ENCODE measurements at places on chromosomes 12 and 14.

GRCh38 chr12:26514364-26514763, 318.6 kb downstream of the ITPR2 start:
- DNase-seq = no peak

GRCh38 chr14:100488057-100488456, 99.2 kb downstream of the BEGAIN start:
- no peak for DNase-seq

GRCh38 chr12:62915204-62915529, 19.8 kb downstream of the PPM1H start:
- DNase-seq = no peak

DNA sequence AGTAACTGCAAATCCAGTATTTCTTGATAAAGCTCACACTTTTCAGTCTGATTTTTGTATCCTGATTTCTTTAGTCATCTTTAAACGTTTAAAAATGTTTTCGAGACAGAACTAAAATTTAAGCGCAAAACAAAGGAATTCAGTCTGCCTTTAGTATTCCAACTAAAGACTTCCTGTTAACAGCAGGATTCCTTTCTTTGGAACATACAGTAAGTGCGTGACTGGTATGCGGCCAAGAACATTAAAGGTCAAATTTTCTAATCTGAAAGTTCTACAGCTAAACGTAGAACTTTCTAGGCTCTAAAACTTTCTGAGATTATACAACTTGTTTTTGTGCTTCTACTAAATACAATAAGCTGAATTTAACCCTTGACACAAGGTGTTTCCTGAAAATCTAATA, 9.9 kb downstream of the SAV1 start:
- no peak for DNase-seq

GRCh38 chr14:93939304-93940229, 12.4 kb downstream of the FAM181A start:
- peak; percentile 61 for DNase-seq

DNA sequence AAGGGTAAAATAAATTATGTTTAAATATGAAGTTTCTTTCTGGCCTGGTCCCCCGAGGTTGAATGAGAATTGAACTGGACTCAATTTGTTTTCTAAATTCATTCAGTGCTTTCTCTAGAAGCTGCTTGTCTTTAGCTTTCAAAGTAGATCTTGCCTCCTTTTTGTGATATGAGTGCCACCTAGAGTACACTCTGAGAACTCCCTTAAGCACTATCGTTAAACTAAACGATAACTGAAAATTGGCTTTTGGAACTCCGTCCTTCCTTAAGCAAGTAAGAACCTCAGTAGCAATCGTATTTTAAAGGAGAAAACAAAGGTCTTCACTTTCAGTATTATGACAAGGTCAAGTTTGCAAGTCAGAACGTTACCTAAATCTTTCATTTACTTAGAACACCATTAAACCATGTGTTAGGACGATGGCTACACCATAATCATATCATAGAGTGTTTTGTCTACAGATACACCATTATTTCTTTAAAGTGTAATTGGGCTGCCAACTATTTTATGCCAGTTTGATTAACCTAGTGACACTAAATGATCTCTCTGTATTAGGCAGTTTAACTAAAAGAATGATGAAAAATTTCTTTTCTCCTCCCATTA, 364.8 kb downstream of the SNAPC1 start:
- DNase-seq = peak; percentile 62

DNA sequence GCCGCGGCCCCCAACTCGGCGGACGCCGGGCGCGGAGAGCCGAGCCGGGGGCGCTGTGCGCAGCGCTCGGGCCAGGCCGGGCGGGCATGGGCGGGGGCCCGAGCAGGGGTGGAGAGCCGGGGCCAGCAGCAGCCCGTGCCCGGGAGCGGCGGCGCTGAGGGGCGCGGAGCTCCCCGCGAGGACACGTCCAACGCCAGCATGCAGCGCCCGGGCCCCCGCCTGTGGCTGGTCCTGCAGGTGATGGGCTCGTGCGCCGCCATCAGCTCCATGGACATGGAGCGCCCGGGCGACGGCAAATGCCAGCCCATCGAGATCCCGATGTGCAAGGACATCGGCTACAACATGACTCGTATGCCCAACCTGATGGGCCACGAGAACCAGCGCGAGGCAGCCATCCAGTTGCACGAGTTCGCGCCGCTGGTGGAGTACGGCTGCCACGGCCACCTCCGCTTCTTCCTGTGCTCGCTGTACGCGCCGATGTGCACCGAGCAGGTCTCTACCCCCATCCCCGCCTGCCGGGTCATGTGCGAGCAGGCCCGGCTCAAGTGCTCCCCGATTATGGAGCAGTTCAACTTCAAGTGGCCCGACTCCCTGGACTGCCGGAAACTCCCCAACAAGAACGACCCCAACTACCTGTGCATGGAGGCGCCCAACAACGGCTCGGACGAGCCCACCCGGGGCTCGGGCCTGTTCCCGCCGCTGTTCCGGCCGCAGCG, 639 bp downstream of the FZD10 start:
- peak; percentile 70 for DNase-seq

- no peak for DNase-seq
Measured at GRCh38 chr12:53413485-53414204, 10.0 kb upstream of the AMHR2 start.

DNA sequence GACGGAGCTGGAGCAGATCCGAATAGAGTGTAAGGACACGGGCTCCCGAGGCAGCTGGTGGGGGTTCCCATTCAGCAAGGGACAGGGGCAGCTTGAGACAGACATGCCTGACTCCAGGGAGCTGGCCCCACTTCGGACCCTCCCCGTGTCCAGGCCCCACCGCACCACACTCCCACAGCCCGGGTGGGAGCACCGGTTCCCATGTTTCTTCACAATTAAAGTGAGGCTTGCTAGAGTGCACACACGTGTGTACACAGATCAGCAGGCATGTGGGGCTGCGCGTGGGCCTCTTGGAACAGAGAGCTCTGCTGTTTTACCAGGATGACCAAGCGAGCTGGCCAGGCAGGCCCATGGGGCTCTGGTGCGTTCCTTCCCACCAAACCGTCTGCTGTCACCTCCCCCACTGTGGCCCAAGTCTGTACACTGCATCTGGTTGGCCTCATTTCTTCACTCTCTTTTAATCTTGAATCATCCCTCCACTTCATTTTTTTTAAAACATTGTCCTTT, 48.0 kb downstream of the SLC6A12 start:
- no peak for DNase-seq

GRCh38 chr14:48349689-48350088, 674.3 kb upstream of the MDGA2 start:
- DNase-seq = no peak

GRCh38 chr14:60925286-60925685, 55.6 kb downstream of the TRMT5 start:
- DNase-seq = no peak

- no peak for DNase-seq
Measured at GRCh38 chr14:73025544-73025943, 1.4 kb downstream of the ZFYVE1 start.

DNA sequence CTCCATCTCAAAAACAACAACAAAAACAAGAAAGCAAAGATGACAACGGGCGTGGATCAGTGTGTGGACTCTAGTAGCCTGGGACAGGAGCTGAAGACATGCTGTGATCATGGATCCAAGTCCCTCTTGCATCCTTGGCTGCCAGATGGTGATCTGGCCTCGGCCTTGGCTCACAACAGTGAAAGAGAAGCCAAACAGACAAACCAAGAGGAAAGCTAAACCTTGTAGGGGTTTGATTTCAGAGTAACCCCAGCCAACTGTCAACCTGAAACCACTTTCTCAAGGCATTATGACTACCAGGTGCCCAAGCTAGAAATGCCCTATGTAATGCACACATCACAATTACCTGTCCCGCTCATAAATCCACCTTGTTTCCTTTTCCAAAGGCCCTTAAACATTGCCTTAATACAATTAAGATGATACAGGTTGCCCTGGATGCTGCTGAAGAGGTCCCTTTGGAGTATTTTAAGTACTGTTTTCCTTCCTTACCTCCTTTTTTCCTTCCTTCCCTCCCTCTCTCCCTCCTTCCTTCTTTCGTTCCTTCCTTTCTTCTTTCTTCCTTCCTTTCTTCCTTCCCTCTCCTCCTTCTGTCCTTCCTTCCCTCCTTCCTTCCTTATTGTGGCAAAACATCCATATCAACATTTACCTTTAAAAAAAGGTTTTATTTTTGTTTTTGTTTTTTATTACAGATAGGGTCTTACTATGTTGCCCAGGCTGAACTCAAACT, 41.4 kb upstream of the NINJ2 start:
- no peak for DNase-seq

- peak; percentile 58 for DNase-seq
Measured at GRCh38 chr14:89399594-89400068, 17.4 kb downstream of the FOXN3 start.

DNA sequence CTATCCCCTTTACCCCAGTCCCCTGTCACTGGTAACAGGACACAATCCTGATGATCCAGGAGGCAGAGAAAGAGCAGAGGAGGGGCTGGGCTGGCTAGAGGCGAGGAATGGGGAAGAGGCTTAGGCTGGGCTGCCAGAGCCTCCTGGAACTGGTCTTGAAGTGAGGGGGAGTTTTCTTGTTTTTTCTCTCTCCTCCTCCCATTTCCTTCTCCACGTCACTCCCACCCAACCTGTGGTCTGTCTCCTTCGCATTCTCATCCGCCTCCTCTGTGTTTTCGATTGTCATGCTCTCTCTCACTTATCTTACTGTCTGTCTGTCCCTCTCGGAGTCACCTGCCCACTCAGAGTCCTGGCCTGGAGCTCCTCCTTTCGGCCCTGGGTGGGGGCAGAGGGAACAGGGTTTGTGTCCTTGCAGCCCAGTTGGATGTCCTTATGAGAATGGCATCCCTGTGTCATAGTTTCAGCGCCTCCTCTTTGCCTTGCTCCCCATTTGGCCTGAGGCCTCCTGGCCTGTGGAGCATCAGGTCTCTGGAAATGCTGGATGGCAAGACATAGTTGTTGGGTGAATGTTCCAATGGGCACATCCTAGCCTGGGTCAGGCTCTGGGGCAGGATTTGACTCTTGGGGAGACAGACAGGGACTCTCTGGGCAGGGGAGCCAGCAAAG, 3.4 kb upstream of the KRT80 start:
- DNase-seq = no peak

- peak; percentile 44 for DNase-seq
Measured at GRCh38 chr12:49959685-49960473, 1.8 kb upstream of the AQP5 start.

GRCh38 chr12:86719381-86719780, 463.2 kb upstream of the MGAT4C start:
- no peak for DNase-seq

GRCh38 chr12:51371295-51371953, 19.8 kb downstream of the GALNT6 start:
- peak; percentile 13 for DNase-seq

DNA sequence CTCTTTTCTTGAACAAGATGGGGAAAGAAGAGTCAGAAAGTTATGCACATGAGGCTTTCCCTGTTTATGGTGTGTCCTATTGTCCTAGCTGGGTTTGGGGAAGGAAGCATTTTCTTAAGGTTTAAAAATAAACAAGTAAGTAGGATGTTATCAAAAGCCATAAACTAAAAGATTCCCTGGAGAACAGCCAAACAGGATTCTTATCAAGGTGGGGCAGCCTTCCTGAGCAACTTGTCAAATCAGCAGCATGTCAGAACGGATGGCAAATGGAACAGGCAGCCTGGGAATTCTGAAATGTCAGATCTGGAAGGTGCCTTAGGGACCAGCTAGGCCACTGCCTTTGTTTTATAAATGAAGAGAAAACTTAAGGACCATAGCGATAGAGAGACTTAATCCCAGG, 152.2 kb upstream of the RGS6 start:
- no peak for DNase-seq

GRCh38 chr12:126418400-126418799, 1353.2 kb downstream of the AACS start:
- no peak for DNase-seq

- DNase-seq = no peak
Measured at GRCh38 chr12:77189458-77189857, 124.1 kb upstream of the E2F7 start.

GRCh38 chr14:31172084-31172483, 35.5 kb downstream of the HECTD1 start:
- DNase-seq = no peak

- DNase-seq = no peak
Measured at GRCh38 chr12:90965204-90965603, 10.2 kb upstream of the CCER1 start.

GRCh38 chr12:712172-712863, 40.1 kb upstream of the WNK1 start:
- no peak for DNase-seq

- no peak for DNase-seq
Measured at GRCh38 chr14:50260072-50260471, 28.7 kb upstream of the SOS2 start.

DNA sequence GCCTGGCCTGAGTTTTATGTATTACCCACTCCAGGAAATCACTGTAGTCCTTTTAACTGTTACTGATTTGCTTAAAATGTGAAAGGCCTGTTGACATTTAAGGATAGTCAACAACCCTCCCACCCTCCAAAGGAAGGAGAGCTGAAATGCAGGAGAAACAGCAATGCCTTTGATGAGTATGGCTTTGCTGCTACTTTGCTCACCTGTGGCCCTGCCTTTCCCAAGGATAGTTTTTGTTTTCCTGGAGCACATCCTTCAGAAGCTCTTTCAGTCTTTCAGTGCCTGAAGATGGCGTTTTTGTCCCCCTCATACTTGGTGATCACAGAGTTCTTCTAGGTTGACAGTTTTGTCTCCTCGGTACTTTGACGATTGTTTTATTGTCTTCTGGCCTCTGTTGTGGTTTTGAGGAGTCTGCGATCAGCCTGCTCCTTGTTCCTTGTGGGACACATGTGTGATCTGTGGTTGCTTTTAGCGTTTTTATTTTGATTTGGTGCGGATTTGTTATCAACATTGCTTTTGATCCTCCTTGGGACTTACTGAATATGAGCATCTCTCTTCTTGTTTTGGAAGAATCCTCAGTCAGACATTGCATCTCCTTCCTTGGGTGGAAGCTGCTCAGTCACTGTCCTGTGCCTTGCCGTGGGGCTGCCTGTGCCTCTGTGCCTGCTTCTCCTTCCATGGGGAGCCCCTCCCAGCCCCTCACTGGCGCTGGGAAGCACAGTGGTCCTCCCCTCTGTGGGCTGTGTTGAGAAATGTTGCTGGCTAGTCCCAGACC, 17.2 kb downstream of the PACS2 start:
- DNase-seq = peak; percentile 37

- no peak for DNase-seq
Measured at GRCh38 chr14:75504411-75504810, 17.9 kb upstream of the BATF start.
